Activated CD4-positive, alpha-beta T cell treated with anti-CD3 and anti-CD28 coated beads, Interleukin-2, Interleukin-4, amounts not matched to agents 100 ng/mL and 50 ng/mL, durations not matched to agents 16 hours and 8 hours (primary cell): ENCODE measurements at places on chromosomes 6 and 20.

DNA sequence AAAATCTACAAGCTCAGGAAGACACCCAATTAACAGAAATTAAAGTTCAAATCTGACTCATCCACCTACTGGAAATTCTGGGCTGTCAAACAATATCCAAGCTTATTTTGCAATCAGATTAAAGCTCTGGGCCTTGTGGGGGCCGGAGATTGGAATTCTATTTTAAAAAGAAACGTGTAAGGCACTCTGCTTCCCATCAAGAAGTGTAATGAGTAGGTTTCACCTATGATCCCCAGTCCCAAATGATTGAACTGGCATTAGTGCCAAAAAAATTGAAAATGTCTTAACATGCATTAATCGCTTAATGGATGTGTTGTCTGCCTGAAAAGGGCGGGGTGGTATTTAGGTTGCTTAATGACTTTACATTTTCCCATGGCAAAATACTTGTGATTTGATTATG, 542.4 kb upstream of the BTBD3 start:
- no peak for DNase-seq

DNA sequence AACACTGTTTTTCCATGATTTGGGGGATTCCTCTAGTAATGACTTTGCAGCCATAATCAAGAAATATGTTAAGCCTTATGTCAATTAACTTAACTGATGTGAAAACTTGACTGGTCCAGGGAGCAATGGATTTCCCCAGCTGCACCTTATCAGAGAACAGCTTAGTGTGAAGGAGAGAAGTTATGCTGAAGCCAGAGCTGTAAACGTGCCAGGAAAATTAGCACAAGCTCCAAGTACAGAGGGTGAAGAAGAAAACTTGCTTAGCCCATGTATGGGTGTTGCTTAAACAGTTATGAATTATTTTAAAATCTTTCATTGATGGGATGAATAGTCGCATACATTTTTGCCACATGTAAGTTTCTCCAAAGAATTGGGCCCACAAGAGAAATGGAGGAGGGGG, 214.9 kb upstream of the RNF217 start:
- no peak for DNase-seq

DNA sequence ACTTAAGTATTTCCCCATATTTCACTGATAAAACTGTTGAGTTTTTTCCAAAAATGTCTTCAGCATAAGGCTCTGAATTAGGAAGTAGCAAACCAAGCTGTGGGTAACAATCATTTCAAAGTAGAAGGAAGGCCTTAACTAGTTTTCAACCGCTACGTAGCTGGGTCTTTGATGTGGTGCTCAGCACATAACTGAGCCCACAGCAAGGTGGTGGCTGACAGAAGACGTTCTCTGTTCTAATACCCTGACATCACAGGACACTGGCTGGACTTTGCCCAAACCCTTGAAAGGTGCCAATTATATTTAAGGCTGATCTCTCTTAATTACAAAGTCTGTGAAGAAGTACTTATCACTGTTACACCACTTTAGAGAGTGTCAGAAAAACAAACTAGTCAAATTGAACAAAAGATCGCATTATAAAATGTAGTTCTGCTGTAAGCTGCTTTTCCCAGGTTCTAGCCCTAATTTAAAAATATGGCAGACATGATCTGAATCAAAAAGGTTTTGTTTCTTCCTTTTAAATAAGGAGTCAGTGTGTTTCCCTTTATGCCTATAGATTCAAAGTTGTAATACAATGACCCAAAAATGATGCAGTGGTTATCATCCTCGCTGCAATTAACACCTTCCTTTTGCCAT, 26.7 kb downstream of the MAN1A1 start:
- no peak for DNase-seq

DNA sequence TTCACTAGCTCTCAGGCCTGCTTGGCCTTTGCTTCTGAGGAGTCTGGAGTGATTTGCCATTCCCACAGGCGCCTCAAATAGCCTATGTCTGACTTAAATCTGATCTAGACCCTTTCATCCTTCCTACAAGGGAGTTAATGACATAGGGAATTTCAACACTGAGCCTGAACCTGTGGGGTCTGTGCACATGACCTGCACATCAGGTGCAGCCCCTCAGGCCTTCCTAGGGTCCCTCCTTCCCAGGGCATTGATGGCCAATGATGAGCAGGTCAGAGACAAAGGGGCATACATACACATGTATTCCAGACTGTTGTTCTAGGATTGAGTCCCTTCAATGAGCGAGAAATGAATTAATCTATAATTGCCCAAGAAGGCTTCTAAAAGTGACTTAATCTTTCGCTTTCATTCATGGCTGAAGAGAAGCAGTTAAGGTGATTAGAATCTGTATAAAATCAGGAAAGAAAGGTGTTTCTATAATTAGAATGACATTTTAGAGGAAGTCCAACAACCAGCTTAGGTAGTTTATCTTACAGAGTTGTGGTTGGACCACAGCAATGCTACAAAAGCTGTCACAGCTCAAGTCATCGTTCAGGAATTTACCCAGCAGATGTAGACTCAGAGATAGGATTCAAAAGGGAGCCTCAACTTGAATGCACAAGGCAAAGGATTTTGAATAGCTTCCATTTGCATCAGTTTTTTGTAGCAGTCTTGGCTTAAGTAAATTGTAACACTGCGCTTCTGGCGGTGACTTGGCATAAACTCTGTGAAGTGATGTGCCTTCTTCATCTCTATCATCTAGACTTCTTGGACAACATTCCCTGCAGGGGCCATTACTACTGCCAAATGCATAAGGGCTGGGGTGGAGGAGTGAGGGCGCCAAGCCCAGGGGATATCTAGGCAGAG, 27.0 kb upstream of the TBC1D7 start:
- DNase-seq, result peak; percentile 60

DNA sequence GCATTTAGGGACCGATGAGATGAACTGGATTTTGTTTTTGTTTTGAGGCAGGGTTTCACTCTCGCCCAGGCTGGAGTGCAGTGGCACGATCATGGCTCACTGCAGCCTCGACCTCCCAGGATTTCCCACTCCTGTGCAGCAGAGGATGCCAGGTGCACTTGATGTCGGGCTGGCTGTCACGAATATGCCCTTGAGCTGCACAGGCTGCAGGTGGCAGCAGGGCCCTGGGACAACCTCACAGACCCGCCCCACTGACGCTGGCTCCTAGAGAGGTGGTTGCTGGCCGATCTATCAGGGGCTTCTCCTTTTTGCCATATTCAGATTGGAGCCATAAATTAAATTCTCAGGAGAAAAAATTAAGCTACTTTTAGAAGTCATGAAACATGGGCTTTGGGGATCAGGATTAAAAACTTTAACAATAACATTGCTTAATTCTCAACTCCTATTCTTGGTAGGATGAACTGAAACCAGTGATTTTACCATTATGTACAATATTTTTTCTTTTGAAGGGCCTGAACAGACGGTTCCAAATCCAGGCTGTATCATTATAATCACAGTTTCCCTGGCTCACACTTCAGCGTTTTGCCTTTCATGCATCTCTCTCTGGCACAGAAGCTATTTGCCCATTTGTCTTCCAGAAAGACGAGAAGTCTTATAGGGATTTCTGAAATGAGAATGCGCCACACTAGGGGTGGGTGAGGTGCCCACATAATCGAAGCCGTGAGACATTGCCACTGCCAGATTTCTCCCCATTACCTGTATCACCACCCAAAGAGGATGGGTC, 32.4 kb downstream of the NQO2 start:
- no peak for DNase-seq

GRCh38 chr6:43192911-43193310, 10.9 kb downstream of the CUL9 start:
- DNase-seq, result no peak

GRCh38 chr6:68876792-68877493, 241.9 kb downstream of the ADGRB3 start:
- DNase-seq, result no peak

DNA sequence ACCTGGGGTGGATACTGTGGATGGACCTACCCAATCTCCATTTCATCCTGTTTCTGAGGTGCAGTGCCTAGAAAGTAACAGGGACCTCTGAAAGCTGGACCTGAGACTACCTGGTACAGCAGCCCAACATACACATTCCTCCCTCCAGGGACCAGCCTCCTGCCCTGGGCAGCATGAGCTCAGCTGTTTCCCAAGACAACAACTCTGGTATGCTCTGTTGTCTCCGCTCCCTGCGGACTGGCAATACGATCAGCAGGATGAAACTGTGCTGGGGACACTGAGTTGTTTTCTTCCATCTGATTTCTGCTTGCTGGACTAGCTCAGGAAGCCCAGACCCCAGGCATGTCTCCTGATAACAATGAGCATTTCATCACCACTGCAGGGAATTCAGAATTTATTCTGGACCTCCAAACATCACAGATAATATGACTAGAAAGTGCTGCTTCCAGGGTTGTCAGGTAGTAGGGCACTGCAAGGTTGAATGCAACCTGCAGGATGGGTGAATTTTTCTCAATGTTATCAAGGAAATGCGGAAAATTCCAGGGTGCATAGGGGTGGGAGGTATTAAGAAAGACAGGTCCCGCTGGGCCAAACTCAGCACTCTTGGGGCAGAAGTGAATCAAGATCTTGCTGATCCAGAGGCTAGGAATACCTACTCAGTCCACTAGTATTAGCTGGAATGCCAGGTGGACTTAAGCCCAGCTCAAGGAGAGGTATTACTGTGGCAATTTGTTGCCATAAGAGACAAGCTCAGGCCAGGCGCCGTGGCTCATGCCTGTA, 38.9 kb upstream of the SLC4A11 start:
- no peak for DNase-seq

- DNase-seq, result no peak
These were observed 82.2 kb downstream of the PAK5 start for GRCh38 chr20:9756660-9757059.

- DNase-seq, result no peak
These were observed 1.8 kb downstream of the RHAG start for GRCh38 chr6:49634836-49635218.

DNA sequence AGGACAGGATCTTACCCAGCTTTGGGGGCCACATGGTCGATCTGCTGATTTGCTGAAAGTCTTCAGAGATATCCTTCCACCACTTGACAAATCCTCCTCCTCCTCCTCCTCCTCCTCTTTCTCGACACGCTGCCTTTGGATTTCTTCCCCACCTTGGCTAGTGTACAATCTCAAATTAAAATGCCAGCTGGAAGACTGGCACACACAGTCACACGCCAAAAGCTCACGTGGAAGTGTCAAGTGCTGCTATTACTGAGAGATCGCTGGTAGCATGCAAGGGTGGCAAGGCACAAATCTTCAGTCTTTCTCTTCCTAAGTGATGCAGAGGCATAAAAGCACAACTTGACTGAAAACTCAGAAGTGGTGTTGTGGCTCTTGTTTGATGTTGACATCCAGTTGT, 35.3 kb downstream of the GPR6 start:
- no peak for DNase-seq

- peak; percentile 65 for DNase-seq
These were observed 31.9 kb upstream of the PRELID3B start for GRCh38 chr20:59074456-59074855.

DNA sequence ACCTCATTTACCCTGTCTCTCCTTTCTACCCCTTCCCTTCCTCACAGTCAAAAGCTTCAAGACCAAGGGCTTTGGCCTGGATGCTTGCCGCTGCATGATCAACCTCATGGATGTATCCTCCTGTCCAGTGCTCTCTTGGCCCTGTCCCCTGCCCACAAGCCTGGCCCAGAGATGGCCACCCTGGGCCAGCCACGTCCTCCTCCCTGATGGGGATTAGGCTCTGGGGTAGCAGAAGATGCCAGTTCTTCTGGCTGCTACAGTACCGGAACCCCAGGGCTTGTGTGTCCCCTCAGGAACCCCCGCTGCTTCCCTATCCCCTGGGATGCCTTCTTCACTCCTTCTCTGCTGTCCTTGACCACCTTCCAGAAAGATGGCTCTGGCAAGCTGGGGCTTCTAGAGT, 22.3 kb downstream of the CAPN11 start:
- DNase-seq, result no peak

GRCh38 chr6:31972709-31973350, 892 bp upstream of the DXO start:
- peak; percentile 20 for DNase-seq

DNA sequence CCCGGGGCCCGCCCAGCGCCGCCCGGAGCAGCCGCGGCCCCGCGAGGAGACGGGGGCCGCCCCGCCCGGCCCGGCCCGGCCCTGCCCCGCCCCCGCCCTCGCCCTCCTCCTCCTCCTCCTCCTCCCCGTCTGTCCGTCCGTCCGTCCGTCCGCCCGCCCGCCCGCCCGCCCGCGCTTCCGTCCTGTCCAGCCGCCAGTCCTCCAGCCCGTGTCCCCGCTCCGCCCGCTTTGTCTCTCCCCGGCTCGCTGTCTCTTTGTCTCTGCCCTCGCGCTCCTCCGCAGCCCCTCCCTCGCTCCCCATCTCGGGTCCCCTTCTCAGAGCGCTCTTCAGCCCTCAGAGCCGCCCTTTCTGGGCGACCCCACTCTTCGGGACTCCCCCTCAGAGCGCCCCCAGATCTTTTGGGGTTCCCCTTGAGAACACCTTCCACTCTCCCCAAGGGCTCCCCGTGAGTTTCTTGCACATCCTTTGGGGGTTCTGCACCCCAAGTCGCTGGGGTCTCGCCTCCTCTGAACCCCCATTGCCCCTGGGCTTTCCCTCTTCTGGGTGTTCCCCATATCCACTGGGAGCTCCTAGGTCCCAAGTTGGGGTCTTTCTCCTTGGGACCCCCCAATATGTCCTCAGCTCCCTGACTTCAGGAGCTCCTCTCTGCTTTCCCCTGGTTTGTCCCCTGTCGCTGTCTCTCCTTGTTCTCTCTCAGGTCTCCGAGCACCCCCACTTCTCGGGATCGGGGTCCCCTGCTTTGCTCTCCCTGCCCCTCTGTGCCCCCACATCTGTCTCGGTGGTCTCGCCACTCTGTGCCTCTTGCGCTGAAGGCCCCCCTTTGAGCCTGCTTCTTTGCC, 79.5 kb upstream of the MYL9 start:
- DNase-seq, result peak; percentile 17

DNA sequence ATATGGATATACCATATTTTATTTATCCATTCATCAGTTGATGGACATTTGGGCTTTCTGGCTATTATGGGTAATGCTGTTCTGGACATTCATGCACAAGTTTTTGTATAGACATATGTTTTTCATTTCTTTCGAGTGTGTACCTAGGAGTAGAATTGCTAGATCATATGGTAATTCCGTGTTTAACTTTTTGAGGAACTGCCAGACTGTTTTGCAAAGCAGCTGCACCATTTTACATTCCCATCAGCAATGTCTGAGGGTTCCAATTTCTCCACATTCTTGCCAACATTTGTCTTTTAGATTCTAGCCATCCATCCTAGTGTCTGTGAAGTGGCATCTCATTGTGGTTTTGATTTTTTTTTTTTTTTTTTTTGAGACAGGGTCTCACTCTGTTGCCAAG, 20.8 kb downstream of the SRC start:
- no peak for DNase-seq

DNA sequence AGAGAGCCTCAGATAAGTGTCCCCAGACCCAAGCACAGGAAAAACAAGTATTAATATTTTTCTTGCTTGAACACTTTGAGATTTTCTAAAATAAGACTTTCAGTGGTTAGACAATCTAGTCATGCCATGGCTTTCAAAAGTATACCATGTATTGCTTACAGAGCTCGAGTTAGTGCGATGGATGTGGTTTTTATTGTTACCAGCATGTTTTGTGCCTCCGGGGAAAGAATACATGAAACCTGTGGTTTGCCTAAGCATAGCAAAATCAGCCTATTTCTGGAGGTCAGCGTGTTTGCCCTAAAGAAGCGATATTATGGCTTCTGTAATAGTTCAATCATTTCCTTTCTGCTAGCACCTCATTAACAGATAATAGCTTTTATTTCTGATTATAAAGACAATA, 21.6 kb downstream of the RIN2 start:
- peak; percentile 11 for DNase-seq
